ENCODE measurements at places on chromosomes 7 and 10.

- DNase-seq, result no peak
These were observed 16.0 kb downstream of the SEMA3C start for GRCh38 chr7:80902716-80903308.

GRCh38 chr7:84196084-84196503 is 1.5 kb upstream of the SEMA3A start:
- peak; percentile 33 for DNase-seq

DNA sequence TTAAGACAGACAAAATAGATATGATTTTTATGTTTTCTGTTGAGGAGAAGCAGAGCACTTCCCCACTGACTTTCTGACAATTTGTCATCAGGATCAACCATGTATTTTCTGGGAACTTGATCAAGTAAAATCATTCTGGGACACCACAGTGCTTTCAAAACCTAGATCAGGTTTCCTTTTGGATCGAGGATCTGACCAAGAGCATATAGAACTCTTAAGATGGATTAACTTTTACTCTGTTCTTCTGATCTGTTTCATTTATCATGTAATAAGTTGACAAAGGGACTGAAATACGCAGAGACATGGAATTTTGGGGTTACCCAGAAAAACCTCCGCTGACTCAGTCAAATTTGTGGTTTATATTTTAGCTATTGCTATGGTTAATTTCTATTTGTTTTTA is 136.0 kb upstream of the WNT16 start:
- DNase-seq, result no peak

DNA sequence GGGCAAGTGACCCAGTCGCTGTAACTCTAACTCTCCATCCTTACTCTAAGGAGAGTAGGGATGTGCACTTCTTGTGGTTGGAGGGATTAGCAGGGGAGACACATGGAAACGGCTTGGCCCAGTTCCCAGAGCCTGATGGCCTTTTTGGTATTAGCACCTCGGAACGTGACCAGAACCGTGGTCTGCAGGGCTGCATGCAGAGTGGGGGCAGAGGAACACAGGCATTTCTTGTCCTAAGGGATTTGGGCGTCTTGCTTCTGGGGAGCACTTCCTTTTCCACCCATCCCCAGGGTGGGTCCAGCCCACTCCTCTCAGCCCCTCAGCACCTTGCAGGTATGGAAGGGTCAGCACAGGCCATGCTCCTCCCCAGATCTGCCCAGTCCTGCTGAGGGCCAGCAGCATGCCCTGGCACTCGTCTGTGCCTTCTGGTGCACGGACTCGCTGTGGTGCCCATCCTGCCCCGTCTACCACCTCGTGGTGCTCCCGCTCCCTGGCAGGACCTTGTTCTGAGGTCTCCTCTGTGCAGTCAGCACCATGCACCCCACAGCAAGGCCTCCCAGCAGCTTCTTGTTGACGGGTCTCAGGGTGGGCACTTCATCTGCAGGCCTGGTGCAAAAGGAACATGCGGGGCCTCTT is 109.6 kb downstream of the ACTR3B start:
- no peak for DNase-seq

GRCh38 chr7:117757440-117757839 is 115.8 kb downstream of the CTTNBP2 start:
- no peak for DNase-seq

GRCh38 chr7:16428182-16428581 is 6.8 kb upstream of the CRPPA start:
- DNase-seq, result no peak

- no peak for DNase-seq
These were observed 752.3 kb downstream of the SUGCT start for GRCh38 chr7:40887099-40887498.

- no peak for DNase-seq
These were observed 81.1 kb downstream of the CTTNBP2 start for GRCh38 chr7:117791877-117792780.
